ENCODE measurements at places on chromosomes 2 and 18.
A peak's percentile ranks its signal among the peaks of the same experiment; 100 is the strongest.

DNA sequence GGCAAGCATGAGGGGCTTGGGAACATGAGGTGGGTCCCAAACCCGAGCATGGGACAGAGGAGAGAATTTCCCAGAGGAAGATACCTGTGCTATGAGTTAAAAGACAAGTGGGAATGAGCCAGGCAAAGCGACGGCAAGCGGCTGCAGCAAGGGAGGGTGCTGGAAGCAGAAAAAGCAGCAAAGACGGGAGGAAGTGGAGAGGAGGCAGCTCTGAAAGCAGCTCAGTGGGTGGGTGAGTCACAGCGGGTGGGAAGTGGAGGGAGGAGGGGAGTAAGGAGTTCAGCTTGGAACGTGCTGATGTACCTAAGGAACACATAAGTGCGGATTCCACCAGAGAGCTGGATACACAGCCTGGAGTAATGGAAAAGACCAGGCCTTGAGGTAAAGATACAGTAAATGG, 41.4 kb downstream of the THUMPD2 start:
- DNase-seq, result peak; percentile 81

DNA sequence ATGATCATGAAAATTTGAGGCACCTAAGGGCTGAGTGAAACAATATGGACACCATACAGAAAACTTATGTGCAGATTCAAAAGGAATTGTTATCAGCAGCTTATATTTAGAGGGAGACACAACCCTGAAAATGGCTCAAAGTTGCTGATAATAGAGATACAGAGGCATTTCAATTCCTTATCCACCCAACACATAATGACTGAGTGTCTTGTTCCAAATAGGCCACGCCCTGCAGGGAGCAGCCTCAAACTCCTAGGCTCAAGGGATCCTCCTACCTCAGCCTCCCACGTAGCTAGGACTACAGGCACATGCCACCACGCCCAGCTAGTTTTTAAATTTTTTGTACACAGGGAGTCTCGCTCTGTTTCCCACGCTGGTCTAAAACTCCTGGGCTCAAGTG, 79.0 kb downstream of the LBH start:
- no peak for DNase-seq

- DNase-seq, result peak; percentile 58
Measured at GRCh38 chr2:199810422-199811171, 40.4 kb downstream of the FTCDNL1 start.

DNA sequence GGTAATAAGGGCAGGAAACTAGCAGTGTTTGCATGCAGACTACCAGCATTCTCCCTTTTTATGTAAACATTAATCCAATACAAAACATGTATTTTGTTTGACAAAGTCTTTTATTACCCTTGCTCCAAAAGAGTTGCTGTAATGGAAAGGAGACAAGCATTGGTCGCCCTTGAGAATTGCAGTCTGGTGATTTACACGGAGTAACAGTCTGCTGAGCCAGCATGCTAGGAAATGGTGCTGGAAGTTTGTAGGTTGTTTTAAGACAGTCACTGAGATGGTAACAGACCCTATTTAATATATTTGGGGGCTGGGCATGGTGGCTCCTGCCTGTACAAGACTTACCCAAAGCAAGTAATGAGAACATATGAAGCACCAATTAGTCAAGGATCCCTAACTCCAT, 2.8 kb upstream of the PRKCE start:
- no peak for DNase-seq

- no peak for DNase-seq
Measured at GRCh38 chr2:68412127-68412819, 47.2 kb downstream of the PLEK start.

Measured in fibroblast of skin of scalp (primary cell).